CD4-positive, alpha-beta T cell treated with Interferon gamma for 1 hour (primary cell): ENCODE measurements at places on chromosomes 7 and 10.
A peak's percentile ranks its signal among the peaks of the same experiment; 100 is the strongest.

DNA sequence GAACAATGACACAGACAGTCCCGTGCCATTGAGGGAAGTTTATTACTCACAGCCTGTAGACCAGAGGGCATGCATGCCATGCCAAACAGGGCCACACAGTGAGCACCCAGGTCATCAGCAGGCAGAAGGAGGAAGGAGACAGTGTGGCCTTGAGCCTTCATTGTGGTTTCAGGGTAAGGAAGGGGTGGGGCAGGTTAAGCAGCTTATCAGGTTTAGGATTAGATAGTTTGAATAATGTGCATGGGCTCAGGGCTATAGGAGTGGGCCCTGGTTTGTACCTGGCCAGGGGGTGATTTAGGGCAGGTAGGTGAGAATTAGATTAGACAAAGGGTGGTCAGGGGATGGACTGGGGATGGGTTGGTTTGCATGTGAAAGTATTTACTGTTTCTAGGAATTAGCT lies 67.9 kb downstream of the ADCY1 start:
- no peak for DNase-seq

DNA sequence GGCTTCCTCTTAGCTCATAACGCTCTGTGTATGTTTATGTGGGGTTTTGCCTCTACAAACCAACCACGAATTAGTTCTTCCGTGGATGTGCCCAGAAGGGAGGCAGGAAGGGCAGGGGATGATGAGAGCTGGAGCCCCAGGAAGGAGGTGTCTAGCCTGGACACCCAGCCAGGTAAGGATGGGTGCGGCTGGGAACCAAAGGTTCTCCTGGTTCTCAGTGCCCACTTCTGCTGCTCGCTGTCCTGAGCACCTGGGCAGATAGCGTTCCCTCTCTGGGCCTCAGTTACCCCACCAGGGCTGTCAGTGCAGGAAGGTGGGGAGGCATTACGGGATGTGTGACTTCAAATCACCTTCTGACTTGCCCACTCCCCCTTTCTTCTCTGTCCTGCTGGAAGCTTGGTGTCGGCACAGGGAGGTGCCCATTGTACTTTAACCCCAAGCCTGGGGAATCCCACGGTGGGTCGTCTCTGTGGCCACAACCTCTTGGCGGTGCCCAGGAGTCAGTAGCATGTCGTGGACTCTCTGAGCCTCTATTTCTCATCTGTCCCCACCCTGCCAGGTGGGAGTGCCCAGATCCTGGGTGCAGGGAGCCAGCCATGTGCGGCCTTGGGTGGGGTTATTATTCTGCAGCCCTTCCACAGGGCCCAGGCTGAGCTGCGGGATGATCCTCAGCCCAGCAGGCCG lies 18.7 kb upstream of the PCBD1 start:
- no peak for DNase-seq

- no peak for DNase-seq
These were observed 578 bp downstream of the ZNF713 start for GRCh38 chr7:55887821-55888247.

- DNase-seq: no peak
These were observed 103.2 kb upstream of the CTBP2 start for GRCh38 chr10:125263551-125263950.

DNA sequence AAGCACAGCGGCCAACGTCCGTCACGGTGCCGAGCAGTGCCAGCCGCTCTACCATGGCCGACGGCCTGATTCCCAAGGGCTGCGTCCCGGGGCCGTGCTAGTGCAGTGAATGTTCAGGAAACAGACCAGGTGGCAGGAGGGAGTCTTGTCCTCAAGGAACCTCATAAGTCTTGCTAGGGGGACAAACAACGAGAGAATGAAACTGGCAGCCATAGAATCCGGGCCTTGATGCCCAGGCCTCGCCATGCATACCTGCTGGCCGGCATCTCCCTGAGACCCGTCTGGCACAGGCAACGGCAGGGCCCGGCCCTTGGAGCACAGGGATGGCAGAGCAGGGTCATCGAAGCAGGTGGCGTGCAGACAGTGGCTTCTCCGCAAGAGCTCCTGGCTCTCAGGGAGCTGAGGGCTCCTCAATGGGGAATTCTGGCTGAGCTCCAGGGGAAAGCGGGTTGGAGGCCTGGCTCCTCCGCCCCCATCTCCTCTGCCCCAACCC lies 58.8 kb downstream of the DIP2C start:
- DNase-seq: no peak

DNA sequence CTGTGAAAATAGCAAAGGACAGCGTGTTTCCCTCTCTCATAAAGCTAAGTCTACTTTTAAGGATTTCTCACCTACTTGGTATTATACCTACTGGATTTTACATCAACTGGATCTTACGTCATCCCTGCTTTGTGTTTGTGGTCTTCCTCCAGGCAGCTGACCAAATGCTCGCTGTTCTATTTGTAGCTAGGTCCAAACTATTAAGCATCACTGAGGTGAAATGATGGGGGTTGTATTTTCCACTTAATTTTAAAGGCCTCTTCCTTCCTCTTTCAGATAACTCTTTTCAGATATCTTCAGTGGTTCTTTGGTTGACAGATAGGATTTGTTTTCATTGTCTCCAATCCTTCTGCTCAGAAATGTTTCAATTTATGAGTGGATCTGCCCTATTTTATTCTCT lies 169.7 kb downstream of the RNLS start:
- DNase-seq: no peak

- no peak for DNase-seq
These were observed at the start of gene CHST15 for GRCh38 chr10:124092860-124093773. CHST15 (minus strand) TSS chr10:124093598; CDS start chr10:124046212, 47,386 bp downstream.

DNA sequence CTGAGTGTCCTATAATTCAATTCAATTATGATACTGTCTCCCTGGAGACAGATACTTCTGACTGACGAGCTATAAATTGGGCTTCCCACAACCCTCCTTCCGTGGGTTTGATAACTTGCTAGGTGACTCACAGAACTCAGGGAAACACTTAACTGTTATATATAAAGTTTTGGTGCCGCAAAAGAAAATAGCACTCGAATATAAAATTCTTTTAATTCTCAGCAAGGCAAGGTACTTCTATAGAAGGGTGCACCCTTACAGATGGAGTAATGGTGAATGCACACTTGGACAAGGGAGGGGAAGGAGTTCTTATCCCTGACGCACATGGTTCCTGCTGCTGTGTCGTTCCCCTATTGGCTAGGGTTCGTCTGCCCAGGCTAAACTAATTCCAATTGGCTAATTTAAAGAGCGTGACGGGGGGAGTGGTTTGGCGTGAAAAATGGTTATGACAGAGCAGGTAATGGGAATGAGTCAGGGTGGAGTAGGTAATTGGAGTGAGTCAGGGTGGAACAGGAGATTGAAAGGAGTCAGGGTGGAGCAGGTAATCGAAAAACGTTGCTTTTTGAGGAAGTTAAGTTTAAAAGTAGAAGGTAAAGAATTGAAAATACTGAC lies 20.8 kb upstream of the GHITM start:
- DNase-seq: no peak

GRCh38 chr10:96491303-96491702 lies 22.4 kb downstream of the TLL2 start:
- no peak for DNase-seq

DNA sequence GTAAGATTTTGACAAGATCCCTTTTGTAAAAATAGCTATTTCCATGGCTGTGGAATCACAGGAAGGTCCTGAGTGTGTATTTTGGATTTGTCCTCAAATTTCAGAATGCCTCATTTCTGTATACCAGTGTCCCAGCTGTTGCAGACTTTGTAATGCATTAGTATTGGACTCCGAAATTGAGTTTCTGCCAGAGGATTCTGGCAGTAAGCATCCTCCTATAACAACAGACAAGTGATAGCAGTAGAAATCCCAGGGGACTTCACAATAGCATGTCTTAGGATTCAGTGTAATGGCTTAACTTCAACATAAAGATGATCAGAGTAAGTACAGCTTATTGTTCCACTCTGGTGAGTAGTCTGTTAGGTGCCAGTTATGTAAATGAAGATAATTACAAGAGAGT lies 104.6 kb downstream of the FOXP2 start:
- DNase-seq: no peak

DNA sequence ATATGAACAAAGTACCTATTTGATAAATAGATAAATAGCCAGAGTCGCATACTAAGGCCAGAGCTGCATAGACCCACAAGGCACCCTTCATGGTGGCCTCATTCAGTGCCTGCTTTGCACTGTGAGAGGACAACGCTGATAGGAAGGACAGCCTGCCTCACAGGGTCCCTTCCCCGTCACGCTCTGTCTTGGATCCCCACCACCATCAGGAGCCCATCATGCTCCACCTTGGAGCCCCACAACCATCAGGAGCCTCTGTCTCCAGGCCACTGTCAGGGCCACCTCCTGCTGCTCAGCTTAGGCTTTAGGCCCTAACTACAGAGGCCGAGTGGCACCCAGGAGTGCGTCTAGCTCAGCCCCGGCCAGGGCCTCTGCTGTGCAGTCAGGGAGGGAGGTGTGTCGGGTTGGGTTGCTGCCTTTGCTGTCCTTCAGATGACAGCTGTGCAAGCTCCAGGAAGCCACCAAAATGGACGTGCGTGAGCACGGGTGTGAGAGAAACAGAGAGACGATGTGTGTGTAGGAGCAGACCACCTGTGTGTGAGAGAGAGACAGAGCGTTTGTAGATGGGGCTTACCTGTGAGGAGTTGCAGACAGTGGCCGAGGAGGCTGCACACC lies 516.9 kb downstream of the GLRX3 start:
- no peak for DNase-seq

DNA sequence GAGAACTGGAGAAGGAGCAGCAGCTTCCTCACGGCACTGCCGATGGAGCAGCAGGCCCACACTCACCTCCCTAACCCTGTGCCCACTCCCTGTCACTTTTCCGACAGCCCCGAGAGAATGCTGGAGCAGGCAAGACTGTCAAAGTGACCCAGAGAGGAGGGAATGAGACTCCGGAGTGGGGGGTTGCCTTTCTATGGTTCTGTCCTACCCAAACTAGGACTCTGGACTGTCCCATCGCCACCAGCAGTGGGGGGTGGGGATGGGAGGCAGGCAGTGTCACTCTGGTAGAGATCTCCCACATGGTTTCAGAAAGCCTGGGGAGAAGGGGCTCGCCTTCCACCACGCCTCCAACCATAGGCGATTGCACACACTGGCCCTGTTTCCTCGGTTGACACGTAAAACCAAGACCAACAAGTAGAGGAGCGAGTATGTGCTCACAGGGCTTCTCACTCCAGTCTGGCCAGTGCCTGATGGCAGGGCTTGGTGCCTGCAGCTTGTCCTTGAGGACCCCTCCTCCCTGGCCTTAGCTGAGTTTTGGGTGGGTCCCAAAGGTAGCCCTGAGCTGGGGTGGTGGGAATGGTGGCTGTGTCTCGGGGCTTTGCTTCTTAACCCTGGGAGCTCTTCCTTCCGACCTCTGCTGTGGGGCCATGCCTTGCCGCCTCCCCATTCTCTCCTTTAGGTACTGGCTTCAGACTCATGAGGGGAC lies 148.5 kb downstream of the PTPN20 start:
- no peak for DNase-seq

- peak; percentile 54 for DNase-seq
These were observed 26.2 kb downstream of the PWWP2B start for GRCh38 chr10:132422903-132423825.

DNA sequence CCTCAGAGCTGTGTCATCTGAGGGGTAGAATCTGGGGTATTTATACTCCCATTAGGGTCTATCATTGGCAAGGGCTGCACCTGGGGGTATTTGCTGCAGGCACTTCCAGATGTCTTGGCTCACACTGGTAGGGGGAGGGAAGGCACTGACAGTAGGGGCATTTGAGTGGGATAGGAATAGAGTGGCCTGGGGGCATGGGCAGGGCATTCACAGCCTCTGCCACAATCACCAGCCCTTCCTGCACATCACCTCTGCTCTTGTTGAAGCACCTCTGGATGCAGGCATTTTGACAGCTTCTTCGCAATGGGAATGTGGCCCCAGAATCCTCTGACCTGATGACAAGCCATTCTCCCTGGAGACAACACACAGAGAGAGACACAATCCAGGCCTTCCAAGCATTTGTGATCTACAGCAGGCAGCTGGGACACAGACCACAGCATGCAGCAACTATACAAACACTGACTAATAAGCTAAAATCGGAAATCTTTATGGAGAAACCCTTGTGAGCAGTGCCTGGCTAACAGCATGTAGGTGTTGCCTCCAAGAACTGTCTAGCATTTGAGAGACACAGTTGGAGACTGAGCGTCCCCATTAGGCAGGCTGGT lies 178.5 kb downstream of the KCNMA1 start:
- no peak for DNase-seq

GRCh38 chr7:158539711-158540146 lies 47.9 kb downstream of the PTPRN2 start:
- DNase-seq: no peak

DNA sequence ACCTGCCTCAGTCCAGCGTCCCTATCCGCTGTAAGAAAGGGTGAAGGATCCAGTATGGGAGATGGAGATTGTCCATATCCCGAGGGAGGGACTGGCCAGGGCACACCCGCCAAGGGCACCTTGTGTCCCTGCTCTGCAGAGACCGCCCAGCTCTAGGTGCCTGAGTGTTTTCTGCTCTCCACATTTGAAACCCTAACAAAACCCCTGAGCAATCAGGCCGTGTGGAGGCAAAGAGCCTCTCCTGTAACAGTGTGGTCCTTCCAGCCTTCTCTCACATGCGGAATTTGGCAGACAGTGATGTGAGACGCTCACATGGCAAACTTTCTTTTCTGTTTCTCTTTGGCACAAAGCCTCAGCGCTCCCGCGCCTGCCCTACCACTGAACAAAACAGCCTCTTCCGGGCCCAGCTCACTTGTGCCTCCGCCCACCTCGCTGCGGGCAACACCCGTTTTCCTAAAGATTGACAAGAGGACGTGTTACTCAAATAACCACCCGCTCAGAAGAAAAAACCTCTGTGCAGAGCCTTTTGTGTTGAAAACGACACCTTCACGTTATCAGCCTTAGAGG lies 514.8 kb downstream of the DNAJB6 start:
- peak; percentile 63 for DNase-seq

- no peak for DNase-seq
These were observed 2.5 kb downstream of the PTER start for GRCh38 chr10:16439295-16439694.

- DNase-seq: no peak
These were observed 81.4 kb downstream of the LARP4B start for GRCh38 chr10:850093-850492.

DNA sequence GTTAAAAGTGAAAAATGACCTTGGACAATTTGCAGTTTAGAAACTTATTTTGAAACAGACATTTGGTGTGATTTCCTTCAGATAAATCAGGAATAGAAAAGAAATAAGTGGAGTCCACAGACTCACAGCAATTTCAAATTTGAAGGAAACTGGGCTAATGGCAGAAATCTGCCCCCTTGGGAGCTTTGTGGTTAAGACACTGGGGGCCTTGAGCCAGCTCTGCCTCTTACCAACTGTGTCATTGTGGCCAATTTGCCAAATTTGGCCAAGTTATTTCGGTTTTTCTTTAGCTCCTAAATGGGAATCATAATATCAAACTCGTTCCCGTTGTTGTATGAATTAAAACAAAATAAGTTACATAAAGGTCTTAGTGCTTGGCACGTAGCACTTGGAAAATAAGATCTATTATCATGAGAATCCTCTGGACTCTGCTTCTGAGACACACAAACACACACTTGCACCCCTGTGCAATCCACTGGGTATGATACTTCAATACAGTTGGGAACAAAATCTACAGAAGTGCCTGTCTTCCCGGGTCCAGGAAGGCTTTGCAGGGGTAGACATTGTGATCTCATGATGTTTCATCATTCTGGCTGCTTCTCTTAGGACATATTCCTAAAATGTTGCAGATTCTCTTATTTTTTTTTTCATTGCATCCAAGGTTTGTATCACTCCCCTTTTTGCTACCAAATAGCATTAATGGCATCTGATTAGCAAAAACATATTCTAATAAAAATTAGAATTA lies 4.9 kb downstream of the ARMC3 start:
- no peak for DNase-seq
